Stimulated activated CD4-positive, alpha-beta T cell treated with anti-CD3 and anti-CD28 coated beads, TNF-alpha, amount 100 ng/mL, for 48 hours (primary cell): ENCODE measurements at places on chromosomes 3 and 15.

DNA sequence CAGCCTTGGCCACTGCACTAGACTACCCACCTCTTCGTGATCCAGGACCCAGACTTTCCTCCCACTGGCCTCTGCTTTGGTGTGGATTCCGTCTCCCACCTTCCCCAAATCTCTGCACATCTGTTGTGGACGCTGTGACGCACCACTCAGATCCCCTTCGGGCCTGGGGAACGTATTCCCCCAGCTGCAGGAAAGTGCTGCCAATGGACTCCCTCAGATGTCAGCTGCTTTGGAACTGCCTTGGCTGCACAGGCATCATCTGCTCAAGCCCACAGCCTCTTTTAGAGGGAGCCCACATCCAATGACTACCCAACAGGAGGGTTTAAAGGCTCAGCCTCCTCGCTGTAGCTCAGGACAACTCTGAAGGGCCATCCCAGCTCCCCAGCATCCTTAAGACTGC lies 134.2 kb upstream of the RAD18 start:
- DNase-seq: no peak

- no peak for DNase-seq
Measured at GRCh38 chr3:12774619-12775018, 15.6 kb upstream of the TMEM40 start.

- no peak for DNase-seq
Measured at GRCh38 chr3:109375975-109376374, 38.6 kb upstream of the DPPA4 start.

GRCh38 chr3:128395500-128396162 lies 71.1 kb downstream of the DNAJB8 start:
- DNase-seq: no peak

DNA sequence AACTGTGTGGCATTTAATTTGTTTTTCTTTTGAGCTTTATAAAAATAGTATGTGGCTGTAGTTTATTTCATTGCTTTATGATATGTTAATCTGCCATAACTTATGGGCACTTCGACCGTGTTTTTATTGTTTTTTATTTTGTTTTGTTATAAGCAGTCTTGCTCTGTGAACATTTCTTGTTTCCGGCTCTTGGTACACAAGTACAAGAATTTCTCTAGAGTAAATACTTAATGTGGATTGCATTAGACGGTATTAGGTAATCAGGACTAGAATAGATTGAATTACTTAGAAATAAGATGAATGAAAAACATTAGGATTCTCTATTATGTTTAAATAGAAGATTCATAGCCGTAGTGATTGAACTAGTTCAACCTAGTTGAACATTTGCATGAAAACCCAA lies 2.1 kb downstream of the ZFAND6 start:
- no peak for DNase-seq

GRCh38 chr15:67228286-67228685 lies 26.2 kb downstream of the AAGAB start:
- no peak for DNase-seq

- no peak for DNase-seq
Measured at GRCh38 chr3:126456766-126457388, 18.8 kb downstream of the ZXDC start.

- DNase-seq: peak; percentile 27
Measured at GRCh38 chr3:140942221-140943104, 827 bp downstream of the SLC25A36 start.

DNA sequence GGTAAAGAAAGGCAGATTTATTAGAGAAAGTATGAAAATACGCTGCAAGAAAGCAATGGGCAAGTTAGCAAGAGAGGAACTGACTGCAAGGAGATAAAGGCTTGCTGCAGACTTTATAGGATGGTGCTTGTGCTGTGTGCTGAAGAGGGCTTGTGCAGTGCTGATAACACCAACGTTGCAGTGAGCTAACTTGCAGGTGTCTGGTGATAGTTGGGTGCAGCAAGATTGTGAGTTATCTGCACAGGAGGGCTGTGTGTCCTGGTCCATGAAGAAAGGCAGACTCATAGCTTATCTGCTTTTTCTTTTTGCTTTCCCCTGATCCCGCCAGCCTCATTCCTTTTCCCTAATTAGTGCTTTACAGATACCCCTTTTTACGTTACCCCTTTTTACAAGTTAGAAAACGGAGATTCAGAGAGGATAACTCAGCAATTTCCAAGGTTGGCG lies 58.0 kb upstream of the ZNF148 start:
- no peak for DNase-seq

GRCh38 chr15:52031556-52031955 lies 12.5 kb downstream of the MAPK6 start:
- no peak for DNase-seq

DNA sequence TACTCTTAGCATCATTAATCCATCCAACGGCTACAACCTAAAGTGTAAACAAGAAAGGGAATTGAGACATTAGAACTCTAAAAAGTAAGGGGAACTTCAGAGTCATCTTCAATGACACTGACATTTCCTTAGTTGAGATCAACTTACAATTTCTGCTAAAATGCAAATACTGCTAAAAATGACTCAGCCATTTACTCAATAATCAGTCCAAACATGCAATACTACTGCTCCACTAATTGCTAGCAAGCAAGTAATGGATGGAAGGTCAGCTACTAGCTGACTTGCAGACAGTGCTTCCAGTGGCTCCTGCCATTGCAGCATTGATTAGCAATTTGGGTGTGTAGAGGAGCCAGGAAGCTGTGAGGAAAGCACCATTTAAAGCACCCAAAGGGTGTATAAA lies 28.4 kb downstream of the CD200R1L start:
- no peak for DNase-seq

DNA sequence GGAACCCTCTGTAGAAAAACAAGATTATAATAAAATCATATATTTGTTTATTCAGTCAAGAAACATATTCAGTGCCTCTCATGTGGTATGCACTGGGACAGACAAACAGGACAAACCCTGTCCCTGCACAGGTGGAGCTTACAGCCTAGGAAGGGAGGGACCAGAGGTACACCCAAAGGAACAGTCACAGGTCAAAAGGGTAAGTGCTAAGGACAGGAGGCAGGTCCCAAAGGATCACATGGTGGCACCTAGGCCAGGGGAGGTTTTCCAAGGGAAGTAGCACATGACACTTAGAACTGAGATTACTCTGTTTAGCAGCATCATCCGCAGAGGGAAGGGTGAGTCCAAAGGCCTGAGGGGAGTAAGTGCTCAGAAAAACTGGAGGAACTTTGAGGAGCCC lies 254.4 kb upstream of the ARRDC4 start:
- DNase-seq: no peak

DNA sequence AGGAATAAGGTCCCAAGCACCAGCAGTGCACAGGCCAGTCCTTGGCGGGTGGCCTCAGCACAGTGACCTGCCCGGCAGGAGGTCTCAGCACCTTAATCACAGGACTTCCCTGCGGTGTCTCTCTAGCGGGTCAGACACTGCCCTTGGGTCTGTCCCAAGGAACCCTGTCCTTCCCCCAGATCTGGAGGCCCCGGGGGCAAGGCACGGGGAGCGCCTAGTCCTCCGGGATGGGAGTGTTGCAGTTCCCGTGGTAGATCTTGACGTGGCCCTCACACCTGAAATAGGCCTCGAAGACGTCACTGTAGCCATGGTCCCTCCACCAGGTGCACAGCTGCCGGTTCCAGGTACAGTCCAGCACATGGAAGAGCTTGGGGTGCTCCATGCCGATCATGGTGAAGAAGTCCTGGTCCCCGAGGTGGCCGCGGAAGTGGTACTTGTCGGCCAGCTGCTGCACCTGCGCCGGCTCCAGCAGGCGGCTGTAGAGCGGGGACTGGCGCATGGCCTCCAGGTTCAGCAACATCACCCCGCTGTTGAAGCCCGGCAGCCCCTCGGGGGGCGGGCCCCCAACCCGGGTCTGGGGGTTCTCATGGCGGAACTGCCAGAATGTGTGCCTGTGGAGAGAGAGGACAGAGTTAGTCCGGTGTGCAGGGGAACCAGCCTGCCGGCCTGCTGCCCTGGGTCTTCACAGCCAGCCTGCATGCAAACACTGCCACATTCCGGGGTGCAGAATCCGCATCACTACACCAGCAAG lies 201.3 kb downstream of the XXYLT1 start:
- DNase-seq: no peak

GRCh38 chr15:95825671-95826411 lies 504.7 kb upstream of the NR2F2 start:
- no peak for DNase-seq

GRCh38 chr15:88744548-88745020 lies 58.7 kb upstream of the ACAN start:
- DNase-seq: no peak

DNA sequence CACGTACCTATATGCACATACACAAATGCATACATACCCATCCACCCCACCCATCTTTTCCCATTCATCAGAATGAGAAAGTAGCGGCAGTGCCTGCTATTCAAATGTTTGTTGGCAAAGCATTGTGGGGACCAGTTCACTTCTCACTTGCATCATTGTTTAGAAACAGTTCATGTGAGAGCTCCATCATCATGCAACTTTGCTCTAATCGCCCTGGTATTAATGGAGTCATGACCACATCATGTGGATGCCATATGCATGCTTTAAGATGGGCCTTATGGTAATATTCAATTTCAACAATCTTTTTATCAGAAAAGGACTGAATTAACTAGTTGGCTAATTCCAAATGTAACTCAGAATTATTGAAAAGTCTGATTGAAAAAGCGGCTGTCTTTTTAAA lies 80.5 kb downstream of the LRTM1 start:
- DNase-seq: no peak

- no peak for DNase-seq
Measured at GRCh38 chr3:181210275-181210674, 220.7 kb upstream of the DNAJC19 start.

GRCh38 chr3:29317659-29318173 lies 36.8 kb downstream of the RBMS3 start:
- no peak for DNase-seq

- DNase-seq: no peak
Measured at GRCh38 chr3:111639316-111639715, 44.2 kb upstream of the ZBED2 start.

- no peak for DNase-seq
Measured at GRCh38 chr3:3015185-3016089, 94.7 kb downstream of the IL5RA start.

DNA sequence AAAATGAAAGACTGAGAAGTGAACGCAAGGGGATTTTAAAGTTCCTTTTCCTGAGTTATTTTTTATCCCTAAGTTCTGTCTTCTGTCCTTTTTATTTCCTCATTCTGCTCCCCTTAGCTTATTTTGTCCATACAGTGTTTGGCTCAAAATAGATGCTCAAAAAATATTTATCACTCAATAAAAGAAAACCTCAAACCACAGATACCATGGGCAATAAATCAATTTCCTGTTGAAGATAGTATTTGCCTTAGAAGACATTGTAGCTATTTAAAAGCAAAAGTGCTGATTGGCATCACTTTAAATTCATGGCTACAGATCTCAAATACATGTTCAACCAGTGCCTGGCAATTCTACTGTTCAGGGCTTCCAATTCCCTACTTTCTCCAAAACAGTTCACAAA lies 316.5 kb upstream of the ADAMTS9 start:
- DNase-seq: no peak

- no peak for DNase-seq
Measured at GRCh38 chr15:42921342-42921731, 759 bp upstream of the TTBK2 start.

- DNase-seq: peak; percentile 74
Measured at GRCh38 chr15:51192521-51193280, 98.0 kb upstream of the TNFAIP8L3 start.

GRCh38 chr3:39088889-39089288 lies 18.5 kb downstream of the GORASP1 start:
- DNase-seq: no peak

DNA sequence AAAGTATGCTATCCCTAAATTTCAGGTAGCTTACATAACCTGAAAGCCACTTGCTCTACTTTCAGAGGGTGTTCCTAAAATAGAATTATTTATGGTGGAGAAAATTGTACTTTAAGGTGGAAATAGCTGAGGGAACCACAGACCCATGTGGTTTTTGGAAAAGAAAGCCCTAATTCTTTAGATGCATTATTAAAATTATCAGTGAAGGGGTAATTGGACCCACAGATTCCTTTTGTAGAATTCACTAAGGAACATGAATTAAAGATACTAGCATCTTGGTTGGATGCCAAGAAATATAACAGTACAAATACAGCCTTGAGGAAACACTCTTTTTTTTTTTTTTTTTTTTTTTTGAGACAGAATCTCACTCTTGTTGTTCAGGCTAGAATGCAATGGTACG lies 37.8 kb downstream of the DPPA2 start:
- DNase-seq: no peak

- DNase-seq: no peak
Measured at GRCh38 chr15:31376511-31376910, 49.9 kb downstream of the KLF13 start.

DNA sequence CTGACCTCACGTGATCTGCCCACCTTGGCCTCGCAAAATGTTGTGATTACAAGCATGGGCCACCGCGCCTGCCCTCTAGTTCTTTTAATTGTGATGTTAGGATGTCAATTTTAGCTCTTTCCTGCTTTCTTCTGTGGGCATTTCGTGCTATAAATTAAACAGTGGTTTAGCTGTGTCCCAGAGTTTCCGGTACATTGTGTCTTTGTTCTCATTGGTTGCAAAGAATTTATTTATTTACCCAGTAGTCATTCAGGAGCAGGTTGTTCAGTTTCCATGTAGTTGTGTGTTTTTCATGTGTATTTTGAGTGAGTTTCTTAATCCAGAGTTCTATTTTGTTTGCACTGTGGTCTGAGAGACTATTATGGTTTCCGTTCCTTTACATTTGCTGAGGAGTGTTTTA lies 30.1 kb downstream of the MYRIP start:
- DNase-seq: no peak

DNA sequence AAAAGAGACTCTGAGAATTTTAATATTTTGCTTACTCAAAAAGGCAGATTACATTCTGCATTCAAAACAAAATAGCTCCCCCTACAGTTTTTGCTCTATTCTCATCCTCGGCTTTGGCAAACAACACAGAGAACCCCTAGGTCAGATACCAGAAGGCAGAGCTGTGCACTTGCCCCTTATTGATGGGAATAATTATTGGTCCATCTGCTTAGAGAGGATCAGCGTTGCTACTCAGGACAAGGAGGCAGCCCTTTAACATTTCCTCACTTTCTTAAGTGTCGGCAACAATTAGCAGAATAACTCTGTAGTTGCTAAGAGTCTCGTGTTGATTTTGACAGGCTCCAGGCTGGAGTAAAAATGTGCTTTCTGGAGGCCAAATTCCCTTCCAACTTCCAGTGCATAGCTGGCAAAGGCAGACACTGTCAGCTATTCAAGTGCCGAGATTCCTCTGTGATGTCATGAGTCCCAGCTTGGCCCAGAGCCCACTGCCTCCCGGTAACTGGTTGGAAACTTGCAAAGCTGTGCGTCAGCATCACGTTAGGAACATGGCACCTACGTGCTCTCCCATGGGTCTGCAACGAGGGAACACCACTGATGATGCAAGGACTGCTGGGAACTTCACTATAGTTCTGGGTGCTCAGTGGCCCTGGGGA lies 482.7 kb upstream of the ADAMTS9 start:
- no peak for DNase-seq
